ENCODE measurements at places on chromosomes 1 and 21.

GRCh38 chr1:8012955-8013354, 13.2 kb downstream of the ERRFI1 start:
- DNase-seq, result no peak

DNA sequence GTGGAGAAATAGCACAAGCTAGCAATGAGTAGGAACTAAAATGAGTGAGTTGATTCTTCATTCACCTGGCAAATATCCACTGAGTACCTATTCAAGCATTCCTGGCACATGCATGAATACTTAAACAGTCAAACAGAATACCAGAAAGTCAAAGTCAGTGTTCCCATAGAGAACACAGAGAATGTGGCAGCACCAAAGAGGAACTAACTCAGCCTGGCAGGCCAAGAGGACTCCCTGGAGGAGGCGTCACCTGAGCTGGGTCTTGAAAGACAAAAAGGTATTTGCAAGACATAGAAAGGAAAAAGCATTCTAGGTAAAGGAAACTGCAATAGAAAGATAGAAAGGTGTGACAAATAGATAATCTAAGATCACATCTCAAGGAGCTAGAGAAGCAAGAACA, 49.7 kb downstream of the DMRTA2 start:
- no peak for DNase-seq

DNA sequence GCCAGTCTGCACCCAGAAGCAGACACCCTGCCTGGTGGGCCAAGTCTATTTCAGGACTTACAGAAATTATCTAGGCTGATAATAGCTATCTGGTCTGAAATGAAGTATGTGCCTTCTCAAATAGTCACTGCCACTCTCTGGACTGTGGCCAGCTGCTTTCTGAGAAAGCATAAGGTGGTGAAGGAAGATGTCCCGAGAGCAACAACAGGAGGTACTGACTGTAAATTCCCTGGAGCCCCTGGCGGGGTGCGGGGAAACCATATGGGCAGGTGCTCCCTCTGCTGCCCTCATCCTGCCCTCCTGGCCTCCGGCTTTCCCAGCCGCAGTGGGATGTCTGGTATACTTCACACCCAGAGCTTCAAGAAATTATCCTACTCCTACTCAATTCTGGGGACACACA, 86.8 kb downstream of the TGFBR3 start:
- DNase-seq, result no peak

DNA sequence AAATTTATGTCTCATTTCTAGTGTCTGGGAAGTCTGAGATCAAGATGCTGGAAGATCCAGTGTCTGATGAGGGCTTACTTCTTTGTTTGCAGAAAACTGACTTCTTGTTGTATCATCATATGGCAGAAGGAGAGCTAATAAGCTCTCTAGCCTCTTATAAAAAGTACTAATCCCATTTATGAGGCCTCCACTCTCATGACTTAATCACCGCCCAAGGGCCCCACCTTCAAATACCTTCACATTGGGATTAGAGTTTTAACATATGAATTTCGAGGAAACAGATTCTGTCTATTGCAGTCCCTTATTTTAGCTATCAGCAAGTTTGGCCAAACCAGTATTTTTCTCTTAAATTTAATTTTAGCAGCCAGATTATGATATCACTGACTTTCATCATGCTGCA, 150.2 kb upstream of the TMPRSS15 start:
- DNase-seq, result no peak

DNA sequence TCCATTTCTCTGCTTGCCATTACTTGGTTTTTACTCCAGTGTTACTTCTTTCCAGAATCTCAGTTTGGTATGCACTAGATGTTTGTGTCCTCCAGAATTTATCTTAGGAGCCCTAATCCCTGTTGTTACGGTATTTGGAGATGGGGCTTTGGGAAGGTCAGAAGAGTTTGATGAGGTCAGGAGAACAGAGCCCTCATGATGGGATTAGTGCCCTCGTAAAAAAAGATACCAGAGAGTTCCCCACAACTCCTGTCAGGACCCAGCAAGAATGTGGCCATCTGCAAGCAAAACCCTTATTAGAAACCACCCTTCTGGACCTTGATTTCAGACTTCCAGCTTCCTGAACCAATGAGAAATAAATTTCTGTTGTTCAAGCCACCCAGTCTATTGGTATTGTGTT, 98.0 kb downstream of the ADAMTS1 start:
- DNase-seq, result no peak

DNA sequence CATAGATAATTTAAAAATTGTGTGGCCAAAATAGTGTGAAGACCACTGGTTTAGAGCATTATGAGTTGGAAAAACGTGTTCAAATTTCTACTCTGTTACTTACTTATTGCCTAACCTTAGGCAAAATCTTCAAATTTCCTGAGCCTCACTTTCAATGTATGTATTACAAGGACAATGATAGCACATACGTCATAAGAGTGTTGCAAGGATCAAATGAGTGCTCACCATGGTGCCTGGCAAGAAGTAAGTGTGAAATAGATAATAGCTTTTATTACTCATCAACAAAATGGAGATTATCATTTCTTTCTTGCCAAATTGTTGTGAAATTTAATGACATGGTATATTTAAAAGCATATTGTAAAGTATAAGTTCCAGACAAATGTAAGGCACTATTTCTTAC, 57.2 kb downstream of the FH start:
- DNase-seq, result no peak

DNA sequence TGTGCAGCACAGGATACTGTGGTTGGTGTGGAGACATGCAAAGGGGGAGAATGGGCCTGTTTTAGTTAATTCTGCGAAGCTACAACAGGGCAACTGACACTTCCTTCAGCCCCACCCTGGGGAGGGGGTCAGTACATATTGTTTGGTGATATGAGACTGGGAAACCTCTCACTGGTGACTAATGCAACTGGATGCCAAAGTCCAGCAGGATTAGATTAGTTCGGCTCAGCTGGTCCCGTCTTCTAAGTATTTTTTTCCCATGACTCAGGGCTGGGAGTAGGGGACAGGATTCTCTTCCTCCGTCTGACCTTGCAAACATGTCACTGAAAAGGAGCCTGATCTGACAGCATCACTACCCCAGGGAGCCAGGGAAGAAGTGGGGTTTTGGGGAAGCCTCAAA, 43.0 kb downstream of the PLXNA2 start:
- no peak for DNase-seq

DNA sequence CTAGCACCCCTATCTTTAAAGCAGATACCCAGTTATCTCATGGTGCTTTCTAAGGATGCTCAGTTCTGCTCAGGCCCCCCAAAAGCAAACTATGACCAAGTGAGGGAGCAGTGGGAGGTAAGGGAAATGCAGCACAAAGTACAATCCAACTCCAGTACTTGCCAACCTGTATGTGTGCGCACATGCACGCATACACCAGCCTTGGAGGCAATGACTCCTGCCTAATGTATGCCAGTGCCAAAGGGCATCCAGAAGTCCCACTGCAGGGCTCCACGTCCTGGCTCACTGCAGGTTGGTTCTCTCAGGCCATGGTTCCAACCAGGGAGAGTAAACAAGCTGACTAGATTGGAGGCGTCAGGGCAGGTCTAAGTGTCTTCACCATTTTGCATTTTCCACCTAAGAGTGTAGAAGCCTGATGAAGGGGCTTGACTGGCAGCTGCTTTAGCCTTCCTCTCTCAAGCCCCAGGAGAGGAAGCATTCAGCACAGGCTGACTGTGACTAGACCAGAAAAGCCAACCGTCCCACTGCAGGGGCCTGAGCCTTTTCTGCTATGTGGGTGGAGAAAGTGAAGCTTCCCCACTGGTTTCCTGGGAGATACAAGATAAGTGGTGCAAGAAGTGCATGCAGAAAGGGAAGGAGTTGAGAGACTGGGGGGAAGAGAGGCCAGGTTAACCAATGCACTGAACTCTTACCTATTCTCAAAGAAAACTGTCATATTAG, 7.7 kb downstream of the AMIGO1 start:
- no peak for DNase-seq

GRCh38 chr1:12464045-12464461, 154.0 kb downstream of the DHRS3 start:
- DNase-seq, result no peak

GRCh38 chr1:1281533-1282321, 1.5 kb downstream of the SCNN1D start:
- DNase-seq, result no peak

DNA sequence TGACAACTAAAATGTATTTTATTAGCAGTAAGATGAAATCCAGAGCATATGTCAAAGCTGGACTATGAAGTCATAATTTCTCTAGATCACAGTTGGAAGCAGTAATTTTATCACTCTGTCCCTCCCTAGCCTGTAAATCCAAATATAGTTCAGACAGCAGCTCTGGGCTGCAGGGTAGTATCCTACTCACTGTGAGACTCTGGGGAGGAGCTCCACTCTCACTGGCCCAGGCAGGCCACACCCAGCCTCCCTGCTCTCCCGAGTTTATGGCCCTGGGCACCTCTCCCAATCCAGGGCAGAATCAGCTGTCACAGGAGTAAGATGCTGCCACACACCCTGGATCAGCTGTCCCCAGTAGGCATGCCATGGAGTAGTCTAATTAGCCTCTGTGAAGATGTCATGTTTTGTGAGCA, 131.1 kb downstream of the HLCS start:
- no peak for DNase-seq

DNA sequence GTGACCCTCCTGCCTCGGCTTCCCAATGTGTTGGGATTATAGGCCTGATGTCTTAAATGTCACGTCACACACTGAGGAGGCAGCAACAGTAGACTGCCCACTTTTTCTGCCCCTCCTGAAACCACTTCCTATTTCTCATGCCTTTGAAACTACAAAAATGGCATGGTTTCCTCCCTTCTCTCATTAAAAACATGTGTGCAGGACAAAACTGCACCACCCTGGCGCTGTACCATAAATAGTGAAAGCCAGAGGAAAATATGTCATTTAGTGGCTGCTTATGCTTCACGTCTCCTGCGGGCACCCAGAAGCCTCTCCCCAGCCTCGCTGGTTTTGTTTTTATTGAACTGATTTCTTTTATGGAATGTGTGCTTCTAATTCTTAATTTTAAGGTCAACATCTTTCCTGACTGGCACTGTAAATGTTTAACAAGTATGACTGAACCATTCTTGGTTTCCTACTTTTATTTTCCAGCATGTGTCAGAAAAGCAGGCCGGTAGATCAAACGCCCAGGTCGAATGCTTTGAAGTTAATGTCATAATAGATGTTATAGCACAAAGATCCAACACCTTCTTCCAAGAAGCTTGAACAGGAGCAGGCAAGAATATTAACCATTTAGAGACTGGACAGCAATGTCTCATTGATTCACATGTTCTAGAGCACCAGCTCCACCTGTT, 59.6 kb upstream of the C1orf87 start:
- no peak for DNase-seq

DNA sequence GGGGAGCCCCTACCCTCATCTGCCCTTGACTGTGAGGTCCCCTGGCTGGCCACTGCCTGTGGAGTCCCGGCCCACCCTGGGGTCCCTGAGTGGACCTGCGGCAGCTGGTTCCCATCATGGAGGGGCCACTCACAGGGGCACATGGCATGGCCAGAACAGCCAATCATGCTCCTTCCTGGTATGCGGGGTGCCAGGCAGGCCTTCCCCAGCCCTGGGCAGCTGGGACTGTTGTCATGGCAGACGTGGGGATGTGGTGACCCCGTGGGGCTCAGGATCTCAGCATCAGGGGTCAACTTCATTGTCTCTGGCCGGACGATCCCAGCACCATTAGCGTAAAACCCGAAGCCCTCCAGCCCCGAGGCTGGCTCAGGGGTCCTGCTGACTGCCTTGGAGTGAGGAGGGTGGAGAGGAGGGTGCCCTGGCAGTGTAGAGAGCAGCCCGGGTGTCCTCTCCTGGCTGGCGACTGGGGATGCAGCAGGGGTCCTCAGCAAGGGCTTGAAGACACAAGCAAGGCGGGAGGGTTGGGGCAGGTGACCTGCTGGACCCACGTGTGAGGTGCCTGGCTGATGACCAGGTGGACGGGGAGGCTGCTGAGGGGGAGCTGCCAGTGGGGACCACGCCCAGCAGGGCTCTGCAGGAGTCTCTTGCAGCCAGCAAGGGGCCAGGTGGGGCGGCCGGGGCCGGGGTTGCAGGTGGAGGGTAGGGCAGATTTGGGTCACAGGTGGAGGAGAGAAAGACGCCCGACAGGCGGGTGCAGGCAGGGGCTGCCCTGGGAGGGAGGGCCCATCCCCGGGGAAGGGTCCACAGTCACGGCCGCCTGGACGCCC, 45.1 kb downstream of the TRIM11 start:
- DNase-seq, result no peak

GRCh38 chr1:67535474-67535873, 105.3 kb upstream of the SERBP1 start:
- peak; percentile 70 for DNase-seq

- DNase-seq, result no peak
These were observed 6.1 kb downstream of the FAM3B start for GRCh38 chr21:41322496-41323382.

- DNase-seq, result no peak
These were observed 90.8 kb upstream of the ERRFI1 start for GRCh38 chr1:8116894-8117264.

- DNase-seq, result no peak
These were observed 3.0 kb downstream of the PCP4L1 start for GRCh38 chr1:161261261-161262235.

- no peak for DNase-seq
These were observed 501.3 kb downstream of the NUF2 start for GRCh38 chr1:163823017-163823416.

DNA sequence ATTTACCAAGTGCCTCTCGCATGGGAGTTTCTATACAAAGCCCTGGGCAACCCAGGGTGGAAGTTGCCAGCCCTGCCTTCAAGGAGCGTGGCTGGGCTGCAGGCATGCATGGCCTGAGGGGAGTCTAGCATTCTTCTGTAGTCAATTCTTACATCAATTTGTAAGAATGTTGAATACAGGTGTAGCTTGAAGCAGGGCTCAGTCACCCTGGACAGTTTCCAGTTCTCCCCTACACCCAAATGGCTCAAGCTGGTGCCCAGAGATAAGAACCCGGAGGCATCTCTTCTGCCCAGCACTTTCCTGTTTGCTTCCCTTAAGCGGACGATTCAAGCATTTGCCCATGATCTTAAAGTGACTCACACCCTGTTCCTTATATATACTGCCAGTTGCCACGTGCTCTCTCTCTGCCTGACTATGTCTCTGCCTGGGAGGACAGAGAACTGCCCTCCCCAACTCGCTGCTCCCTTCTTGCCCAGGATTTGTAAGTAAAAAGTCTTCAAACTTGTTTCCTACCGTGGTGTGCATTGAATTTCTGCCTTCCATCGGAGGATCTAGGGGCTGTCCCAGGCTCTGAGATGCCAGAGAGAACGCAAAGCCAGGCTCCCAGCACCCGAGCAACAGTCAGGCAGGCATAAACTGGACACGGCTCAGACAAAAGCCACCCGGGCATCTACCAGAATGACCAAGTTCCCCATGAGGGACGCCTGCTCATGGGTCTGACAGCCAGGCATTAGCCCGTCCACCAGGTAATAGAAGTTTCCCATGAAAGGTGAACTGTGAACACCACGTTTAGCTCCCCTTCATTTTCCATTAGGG, 50.9 kb upstream of the AJAP1 start:
- DNase-seq, result no peak

DNA sequence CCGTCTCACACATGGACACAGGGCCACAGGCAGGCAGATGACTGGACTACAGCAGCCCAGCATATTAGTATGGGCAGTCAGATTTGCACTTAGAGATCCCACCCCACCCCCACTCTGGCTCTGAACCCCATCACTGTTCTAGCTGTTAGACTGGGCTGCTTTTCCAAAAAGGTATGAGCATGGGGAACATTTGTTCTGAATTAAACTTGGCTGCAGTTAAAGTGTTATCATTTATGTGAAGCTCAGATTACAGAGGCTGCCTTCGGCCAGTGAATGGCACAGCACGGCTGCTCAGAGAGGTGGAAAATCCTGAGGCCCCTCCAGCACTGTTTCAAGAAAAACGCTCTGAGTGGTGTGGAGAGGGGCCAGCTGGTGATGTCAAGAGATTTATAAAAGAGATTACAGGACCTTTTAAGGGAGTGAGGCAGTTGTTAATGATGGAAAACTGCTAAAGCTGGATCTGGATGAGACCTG, 6.9 kb upstream of the NOS1AP start:
- DNase-seq, result no peak
